ENCODE measurements at places on chromosomes 16 and 17.

- peak overlapping the region; percentile 94 for H3K27ac ChIP-seq
- H3K36me3 ChIP-seq = no peaks in the 10 kb centered on the region
- H3K4me3 ChIP-seq = peak overlapping the region; percentile 58
- peaks cover 14% of the 10 kb centered on the region for H3K4me1 ChIP-seq
- H3K27me3 ChIP-seq = no peaks in the 10 kb centered on the region
Observed at GRCh38 chr16:79767421-79768275, 167.1 kb upstream of the MAF start.

DNA sequence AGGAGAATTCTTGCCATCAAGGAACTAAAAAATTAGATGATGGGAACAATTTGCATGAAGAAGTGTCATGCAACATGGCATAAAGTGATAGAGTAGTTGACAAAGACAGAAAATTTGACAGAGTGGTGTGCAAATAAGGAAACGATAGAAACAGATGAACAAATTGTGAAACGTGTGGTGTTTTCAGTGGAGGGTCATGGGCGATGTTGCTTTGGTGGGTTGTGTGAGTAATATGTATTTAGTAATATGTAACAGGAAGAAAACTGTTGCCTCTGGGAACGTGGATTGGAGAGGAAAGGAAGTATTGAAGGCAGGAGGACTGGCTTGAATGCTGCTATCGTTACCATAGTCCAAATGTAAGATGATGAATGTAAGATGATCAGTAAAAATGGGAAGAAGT lies 3.6 kb downstream of the COX10 start:
- no peak for DNase-seq
- H3K27me3 ChIP-seq = no peaks in the 10 kb centered on the region
- no peaks in the 10 kb centered on the region for H3K4me1 ChIP-seq
- H3K36me3 ChIP-seq = no peaks in the 10 kb centered on the region
- H3K27ac ChIP-seq = no peak overlapping the region

DNA sequence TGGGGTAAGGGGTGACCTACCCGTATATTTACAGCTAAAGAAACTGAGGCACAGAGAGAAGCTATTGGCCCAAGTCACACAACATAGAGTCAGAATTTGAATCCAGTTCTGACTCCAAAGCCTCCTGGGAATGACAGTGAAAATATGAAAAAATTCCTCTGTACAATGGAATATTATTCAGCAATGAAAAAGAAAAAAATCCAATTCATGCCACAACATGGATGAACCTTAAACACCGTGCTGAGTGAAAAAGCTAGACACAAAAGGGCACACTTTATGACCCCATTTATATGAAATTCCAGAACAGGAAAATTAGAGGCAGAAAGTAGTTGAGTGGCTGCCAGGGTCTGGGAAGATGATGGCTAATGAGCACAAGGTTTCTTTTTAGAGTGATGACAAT lies 75.4 kb downstream of the LITAF start:
- H3K4me1 ChIP-seq = no peaks in the 10 kb centered on the region
- no peaks in the 10 kb centered on the region for H3K27me3 ChIP-seq
- H3K27ac ChIP-seq = no peak overlapping the region
- DNase-seq = no peak
- H3K36me3 ChIP-seq = no peaks in the 10 kb centered on the region

GRCh38 chr17:66915204-66915611 lies 49.3 kb upstream of the CACNG4 start:
- DNase-seq = peak; percentile 59
- no peak overlapping the region for H3K27ac ChIP-seq
- H3K27me3 ChIP-seq = no peaks in the 10 kb centered on the region
- H3K4me3 ChIP-seq = no peak overlapping the region
- H3K4me1 ChIP-seq = no peaks in the 10 kb centered on the region

DNA sequence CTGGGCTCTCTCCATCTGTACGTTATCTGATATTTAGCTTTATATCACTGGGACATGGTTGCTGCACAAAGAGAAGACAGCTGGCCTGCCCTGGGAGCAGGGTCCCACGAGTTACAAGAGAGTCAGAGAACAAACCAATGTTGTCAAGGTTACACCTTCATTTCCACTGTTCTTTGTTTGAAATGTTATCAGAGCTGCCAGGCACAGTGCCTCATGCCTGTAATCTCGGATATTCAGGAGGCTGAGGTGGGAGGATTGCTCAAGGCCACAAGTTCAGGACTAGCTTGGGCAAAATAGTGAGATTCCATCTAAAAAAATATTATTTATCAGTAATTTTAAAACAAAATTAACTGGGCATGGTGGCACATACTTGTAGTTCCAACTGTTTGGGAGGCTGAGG lies 34.6 kb downstream of the ATP6V0A1 start:
- H3K27me3 ChIP-seq = no peaks in the 10 kb centered on the region
- no peaks in the 10 kb centered on the region for H3K36me3 ChIP-seq
- no peak overlapping the region for H3K27ac ChIP-seq
- H3K4me1 ChIP-seq = no peaks in the 10 kb centered on the region

DNA sequence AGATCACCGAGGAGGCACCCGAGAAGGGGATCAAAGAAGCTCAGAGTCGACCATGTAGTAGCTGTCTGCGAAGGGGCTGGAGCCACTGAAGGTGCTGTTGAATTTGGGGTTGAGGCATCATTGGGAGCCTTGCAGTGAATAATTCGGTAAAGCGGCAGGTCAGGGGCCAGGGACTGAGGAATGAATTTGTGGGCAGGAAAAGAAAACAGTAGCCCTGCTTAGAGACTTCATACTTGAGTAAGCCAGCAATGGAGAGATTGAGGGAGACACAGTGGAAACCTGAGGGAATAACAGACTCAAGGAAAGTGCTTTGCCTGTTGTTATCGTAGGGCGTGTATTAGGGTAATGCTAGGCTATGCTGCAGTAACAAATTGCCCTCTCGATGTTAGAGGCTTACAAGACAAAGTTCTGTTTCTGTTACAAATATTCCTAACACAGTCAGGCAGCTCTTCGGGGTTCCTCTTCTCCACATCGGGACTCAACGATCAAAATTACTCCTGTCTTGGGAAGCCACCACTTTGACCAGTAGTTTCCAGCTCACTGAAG lies 13.4 kb upstream of the HERPUD1 start:
- H3K27ac ChIP-seq = no peak overlapping the region
- no peaks in the 10 kb centered on the region for H3K27me3 ChIP-seq
- no peaks in the 10 kb centered on the region for H3K4me1 ChIP-seq
- DNase-seq = no peak

- H3K4me1 ChIP-seq = no peaks in the 10 kb centered on the region
- peak; percentile 55 for DNase-seq
- H3K27ac ChIP-seq = peak overlapping the region; percentile 80
- no peaks in the 10 kb centered on the region for H3K36me3 ChIP-seq
- peak overlapping the region; percentile 44 for H3K4me3 ChIP-seq
- H3K27me3 ChIP-seq = no peaks in the 10 kb centered on the region
Observed at GRCh38 chr16:72787514-72788268, 260.2 kb downstream of the ZFHX3 start.
